ENCODE measurements at places on chromosomes 1 and 21.

- no peak for DNase-seq
These were observed 56.4 kb downstream of the ETS2 start for GRCh38 chr21:38861989-38862683.

GRCh38 chr1:13494025-13494424 is 19.8 kb downstream of the LRRC38 start:
- DNase-seq: no peak

GRCh38 chr1:188986745-188987417 is 1490.8 kb downstream of the BRINP3 start:
- no peak for DNase-seq

- no peak for DNase-seq
These were observed 6.3 kb downstream of the FBLIM1 start for GRCh38 chr1:15764890-15765289.

GRCh38 chr1:223466151-223466550 is 72.9 kb downstream of the CCDC185 start:
- DNase-seq: no peak

- no peak for DNase-seq
These were observed 126.9 kb downstream of the TBX15 start for GRCh38 chr1:118861216-118861615.

GRCh38 chr1:233390842-233391737 is 63.6 kb downstream of the MAP3K21 start:
- no peak for DNase-seq

GRCh38 chr1:117654493-117655219 is 48.8 kb downstream of the TENT5C start:
- no peak for DNase-seq

- DNase-seq: no peak
These were observed 84.3 kb upstream of the VAV3 start for GRCh38 chr1:108049178-108049819.

GRCh38 chr1:32766328-32766972 is 50.7 kb downstream of the YARS1 start:
- DNase-seq: no peak
